ENCODE measurements at places on chromosomes 12 and 14. TPM values are rescaled to one million over a fixed set of nuclear protein-coding genes. Genes with fewer than 3 reads are reported as not detected.

GRCh38 chr12:52990206-52990605 is 16.1 kb upstream of the EIF4B start:
- H3K36me3 ChIP-seq: no peaks in the 10 kb centered on the region
- 0 out of 2 replicates have a peak, but pooled peaks cover 3% of the 10 kb centered on the region for H3K27me3 ChIP-seq
- DNase-seq: no peak
- H3K4me1 ChIP-seq: no peaks in the 10 kb centered on the region
- H3K4me3 ChIP-seq: no peak overlapping the region

- no peak overlapping the region for H3K4me3 ChIP-seq
- H3K27ac ChIP-seq: no peak overlapping the region
- no peak for DNase-seq
These were observed 17.4 kb upstream of the KLRF1 start for GRCh38 chr12:9809866-9810265.

The PLBD2 gene
- total RNA-seq: 2.9 TPM

- no peaks in the 10 kb centered on the region for H3K36me3 ChIP-seq
- no peaks in the 10 kb centered on the region for H3K27me3 ChIP-seq
- H3K4me3 ChIP-seq: no peak overlapping the region
- H3K4me1 ChIP-seq: no peaks in the 10 kb centered on the region
These were observed 43.7 kb upstream of the PHC1 start for GRCh38 chr12:8870586-8870985.

DNA sequence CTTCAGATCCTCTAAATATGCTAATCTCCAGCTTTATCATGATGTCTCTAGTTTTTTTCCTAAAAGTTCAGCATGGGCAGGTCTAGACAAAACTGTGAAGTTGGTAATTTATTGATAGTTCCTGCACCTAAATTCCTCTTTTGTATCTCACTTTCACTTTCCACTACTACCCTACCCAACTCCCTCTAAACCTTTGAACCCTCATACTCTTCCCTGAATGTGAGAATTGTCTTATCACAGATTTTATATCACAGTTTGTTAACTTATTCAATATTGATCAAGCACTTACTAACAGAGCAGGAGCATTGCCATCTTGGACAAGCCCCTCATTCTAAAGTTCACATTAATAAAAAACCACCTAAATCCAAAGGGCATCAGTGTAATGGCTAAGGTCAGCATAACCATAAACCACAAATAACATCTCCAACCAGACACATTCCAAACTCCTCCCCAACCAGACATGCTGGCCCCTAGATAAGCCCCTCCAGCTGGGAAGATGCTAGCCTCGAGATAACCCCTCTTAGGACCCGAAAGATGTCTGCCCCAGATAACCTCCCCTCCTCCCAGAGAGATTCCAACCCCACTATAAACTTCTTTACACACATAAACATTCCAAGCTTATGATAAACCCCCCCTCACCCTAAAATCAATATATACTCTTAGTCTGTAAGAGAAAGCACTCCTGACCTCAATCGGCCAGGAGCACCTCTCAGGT is 78.7 kb downstream of the FSCB start:
- peak; percentile 68 for DNase-seq
- peaks cover 12% of the 10 kb centered on the region for H3K4me1 ChIP-seq
- no peaks in the 10 kb centered on the region for H3K27me3 ChIP-seq

The TAS2R10 gene
- total RNA-seq: 1.4 TPM

- peak within 1 kb of the TSS; percentile 40 for H3K27ac ChIP-seq
- H3K4me1 ChIP-seq: no peaks in the 10 kb centered on the region
- H3K36me3 ChIP-seq: no peaks in the 10 kb centered on the region
- H3K4me3 ChIP-seq: peak within 1 kb of the TSS; percentile 95
- peak; percentile 87 for DNase-seq
These were observed at the start of gene TMTC2 for GRCh38 chr12:82686168-82687020. Gene TMTC2, plus strand, starts transcription at chr12:82686906.

The LHX5 gene
- not detected for total RNA-seq

Measured in SJCRH30 (cell line).